ENCODE measurements at places on chromosomes 7 and 10.

DNA sequence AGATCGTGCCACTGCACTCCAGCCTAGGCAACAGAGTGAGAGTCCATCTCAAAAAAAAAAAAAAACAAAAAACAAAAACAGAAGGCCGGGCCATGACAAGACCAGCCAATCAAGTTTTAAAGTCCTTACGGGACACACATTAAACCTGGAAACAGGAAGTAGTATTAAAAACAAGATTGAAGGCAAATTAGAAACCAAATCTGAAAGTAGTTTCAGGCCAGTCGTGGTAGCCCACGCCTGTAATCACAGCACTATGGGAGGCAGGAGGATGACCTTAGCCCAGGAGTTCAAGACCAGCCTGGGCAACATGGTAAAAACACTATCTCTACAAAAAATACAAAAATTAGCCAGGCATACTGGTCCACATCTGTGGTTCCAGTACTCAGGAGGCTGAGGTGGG lies 18.1 kb downstream of the PSAP start:
- DNase-seq: no peak

DNA sequence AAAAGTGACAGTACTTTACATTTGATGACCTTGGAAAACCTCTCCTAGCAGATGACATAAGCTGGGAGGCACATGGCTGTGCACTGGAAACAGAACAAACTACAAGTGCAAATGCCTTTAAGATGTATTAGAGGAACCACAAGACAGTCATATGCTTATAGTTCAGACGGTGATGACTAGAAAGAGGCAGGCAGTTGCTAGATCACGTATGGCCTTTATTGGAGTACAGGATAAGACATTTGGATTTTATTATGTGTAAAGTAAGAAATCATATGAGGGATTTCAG lies 290.0 kb downstream of the SORCS1 start:
- no peak for DNase-seq

DNA sequence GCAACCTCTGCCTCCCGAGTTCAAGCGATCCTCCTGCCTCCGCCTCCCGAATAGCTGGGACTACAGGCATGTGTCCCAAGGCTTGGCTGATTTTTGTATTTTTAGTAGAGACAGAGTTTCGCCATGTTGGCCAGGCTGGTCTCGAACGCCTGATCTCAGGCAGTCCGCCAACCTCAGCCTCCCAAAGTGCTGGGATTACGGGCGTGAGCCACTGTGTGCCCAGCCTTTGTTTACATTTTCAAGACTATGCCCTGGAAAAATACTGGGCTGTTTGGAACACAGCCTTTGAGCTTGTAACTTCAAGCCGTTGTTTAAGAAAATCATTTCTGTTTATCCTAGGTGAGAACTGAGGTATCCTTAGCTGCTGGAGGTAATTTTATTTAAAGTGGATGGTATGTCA lies 1.9 kb downstream of the ZKSCAN1 start:
- DNase-seq: no peak

DNA sequence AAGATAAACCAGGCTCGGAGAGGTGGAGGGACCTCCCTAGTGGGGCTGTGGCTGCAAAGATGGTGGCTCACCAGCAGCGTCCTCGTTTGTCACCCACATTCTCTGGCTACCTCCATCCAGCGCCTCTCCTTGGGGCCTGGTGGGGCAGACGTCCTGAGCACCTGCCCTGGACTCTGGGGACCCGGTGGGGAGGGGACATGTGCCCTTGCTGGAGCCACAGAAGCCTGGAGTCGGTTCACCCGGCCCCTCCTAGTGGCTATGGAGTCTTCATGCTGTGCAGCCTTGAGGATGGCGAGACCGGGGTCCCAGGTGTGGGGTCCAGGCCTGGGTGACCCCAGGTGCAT lies 14.5 kb downstream of the TTYH3 start:
- no peak for DNase-seq

GRCh38 chr10:49187950-49188761 lies at the start of gene TMEM273:
Gene TMEM273 (minus strand): TSS chr10:49188391. CDS start chr10:49188336, 55 bp downstream.
- peak; percentile 42 for DNase-seq

DNA sequence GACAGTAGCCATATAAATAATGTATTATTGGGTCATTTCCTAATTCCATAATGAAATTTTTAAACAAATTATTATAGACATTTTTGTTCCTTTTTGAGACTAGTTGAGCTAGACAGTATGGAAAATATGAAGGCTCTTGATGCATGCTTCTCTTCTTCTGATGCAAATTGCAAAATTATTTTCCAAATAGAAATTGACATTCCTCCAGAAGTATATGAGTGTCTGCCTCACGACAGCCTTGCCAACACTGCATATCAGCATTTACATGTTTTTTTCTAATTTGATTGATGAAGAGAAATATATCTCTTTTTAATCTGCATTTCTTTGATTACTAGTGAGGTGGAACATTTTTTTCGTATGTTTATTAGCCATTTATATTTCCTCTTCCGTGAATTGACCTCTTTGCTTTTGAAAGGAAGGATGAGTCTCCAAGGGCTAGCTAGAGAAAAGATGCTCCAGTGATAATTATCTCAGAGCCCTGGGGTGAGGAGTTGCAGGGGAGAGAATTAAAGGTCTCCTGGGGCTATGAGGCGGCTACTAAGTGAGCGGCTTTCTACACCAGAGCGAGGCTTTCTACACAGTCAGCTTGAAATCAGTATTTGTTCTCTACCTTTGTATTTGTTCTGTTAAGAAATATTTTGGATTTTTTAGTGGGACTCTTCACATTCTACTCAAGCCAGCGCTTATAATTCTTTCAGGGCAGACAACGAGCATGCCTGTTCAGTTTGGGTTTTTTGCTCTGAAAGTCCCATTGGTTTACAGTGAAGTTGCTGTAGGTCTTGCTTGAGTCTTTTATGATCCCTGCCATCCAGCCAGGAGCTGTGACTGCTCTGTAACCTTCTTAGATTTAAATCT lies 712.2 kb upstream of the GALNT17 start:
- no peak for DNase-seq

Data from muscle of back (tissue), 13 donors.